ENCODE measurements at places on chromosomes 12 and 14.

DNA sequence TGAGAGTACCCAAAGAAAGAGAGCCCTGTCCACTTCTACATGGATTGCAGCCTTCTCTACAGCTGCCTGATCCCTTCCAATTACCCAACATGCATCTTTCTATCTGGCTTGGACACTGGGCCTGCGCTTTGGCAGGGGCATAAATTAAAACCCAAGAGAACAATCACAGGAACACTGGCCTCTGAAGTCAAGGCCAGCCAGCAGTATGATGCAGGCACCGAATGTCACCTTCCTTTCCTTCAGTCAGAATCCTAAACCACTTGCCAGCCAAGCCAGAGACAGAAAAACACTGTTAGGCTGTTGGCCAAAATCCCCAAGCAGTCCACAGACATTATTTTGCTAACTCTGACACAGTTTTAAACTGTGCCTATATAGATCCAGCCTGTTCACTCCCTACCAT, 113.7 kb downstream of the DUSP6 start:
- no peak for DNase-seq

GRCh38 chr14:50826681-50827080, 4.3 kb downstream of the NIN start:
- no peak for DNase-seq

DNA sequence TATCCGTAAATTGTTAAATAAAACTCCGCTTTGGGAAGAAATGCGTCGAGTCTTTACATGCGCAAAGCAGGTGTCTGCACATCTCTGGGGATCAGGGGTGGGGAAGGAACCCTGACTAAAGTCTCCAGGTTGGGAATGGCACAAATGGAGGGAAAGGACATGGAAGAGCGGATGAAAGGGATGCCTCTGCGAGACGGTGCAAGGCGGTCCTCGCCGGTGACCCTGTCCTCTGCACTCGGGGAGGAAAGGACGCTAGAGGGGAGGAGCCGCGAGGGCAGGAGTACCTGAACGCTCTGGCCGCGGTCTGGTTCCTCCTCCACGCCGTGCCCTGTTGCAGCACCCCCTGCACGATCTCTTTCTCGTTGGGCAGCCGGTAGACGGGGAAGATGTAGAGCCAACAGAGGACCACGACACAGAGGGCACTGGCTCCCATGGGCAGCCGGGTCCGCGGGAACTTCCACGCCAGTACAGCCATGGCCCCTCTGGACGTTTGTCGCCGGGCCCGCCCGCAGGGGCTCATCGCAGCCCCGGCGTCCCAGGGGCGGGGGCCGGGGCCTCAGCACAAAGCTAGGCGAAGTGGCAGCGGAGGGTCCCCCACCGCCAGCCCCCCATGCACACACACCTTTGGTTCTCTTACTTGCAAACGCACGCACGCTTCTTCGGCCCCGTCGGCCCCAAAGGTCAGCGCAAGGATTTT, 646 bp downstream of the ST8SIA1 start:
- no peak for DNase-seq

- DNase-seq: no peak
Measured at GRCh38 chr14:68736471-68736871, 56.4 kb downstream of the ZFP36L1 start.

DNA sequence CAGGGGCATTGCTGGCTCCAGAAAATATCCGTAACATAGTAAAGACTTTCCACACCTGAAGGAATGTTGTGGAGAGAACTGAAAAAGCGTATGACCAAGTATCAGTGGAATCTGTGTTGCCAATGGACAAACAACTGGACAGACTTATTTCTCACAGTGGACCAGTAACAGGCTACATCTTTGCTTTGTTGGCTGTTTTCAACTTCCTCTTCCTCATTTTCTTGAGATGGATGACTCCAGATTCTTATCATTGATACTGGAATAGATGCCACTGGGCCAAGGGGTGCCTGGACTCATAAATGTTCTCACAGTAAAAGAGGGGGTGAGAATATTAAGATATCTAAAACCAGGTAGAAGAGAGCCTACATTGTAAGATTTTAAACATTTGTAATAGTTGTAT, 6.4 kb downstream of the GAS2L3 start:
- no peak for DNase-seq

- no peak for DNase-seq
Measured at GRCh38 chr12:13962699-13963098, 18.7 kb downstream of the GRIN2B start.

DNA sequence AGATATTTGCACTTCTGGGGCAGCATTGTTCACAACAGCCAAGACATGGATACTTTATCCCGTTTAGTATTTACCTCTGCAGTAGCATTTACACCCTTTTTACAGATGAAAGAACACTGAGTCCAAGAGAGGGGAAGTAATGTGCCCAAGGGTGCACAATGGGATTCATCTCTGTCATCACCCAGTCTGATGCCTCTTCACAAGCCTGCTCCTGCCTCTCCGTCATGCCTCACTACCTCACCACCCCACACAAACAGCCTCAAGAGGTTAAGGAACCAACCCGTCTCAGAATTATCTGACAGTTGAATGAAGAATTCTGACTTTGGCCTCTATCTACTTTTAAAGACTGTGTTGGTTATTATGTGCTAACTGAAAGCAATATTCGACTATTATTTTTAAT, 368.4 kb downstream of the ATP23 start:
- no peak for DNase-seq

- no peak for DNase-seq
Measured at GRCh38 chr12:116537101-116537904, 21.9 kb upstream of the MAP1LC3B2 start.

- no peak for DNase-seq
Measured at GRCh38 chr14:95315156-95315555, 4.6 kb downstream of the CLMN start.

GRCh38 chr12:91139286-91139685, 28.0 kb upstream of the LUM start:
- DNase-seq: peak; percentile 43

- peak; percentile 39 for DNase-seq
Measured at GRCh38 chr14:102574281-102575159, 17.9 kb upstream of the RCOR1 start.

DNA sequence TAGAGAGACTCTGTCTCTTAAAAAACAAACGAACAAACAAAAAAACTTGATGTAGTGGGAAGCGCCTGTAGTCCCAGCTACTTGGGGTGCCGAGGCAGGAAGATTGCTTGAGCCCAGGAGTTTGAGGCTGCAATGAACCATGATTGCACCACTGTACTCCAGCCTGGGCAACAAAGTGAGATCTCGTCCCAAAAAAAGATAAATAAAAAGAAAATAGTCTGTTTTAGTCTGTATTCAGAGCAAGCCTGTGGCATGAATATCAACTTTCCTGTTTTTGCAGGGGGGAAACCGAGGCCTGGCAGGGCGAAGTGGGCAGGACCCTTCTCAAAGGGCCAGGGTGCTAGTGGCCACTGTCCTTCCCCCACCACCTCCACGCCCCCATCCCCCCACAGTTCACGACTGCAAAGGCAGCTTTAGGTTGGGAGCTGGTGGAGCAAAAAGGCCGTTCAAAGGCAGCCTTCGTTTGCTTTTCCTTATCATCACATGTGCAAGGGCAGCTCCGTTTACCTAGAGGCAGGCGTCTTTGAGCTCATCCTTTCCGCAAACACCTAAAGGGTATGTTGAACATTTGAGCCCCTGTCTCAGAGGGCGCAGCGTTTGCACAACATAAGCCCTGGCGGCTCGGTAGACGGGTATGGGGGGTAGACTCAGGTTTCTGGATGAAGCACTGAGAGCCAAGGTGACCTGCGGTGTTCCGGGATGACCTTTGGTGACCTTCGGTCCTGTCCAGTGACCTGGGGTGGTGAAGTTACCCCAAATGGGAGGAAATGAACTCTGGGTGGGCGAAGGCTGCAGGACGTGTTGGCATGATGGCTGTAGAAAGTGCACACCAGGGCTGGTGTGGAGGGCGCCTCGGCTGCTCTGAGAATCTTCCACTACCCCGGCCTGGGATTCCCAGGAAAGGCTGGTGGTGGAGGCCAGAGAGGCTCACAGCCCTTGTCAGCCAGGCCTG, 8.7 kb upstream of the MEG3 start:
- DNase-seq: no peak

DNA sequence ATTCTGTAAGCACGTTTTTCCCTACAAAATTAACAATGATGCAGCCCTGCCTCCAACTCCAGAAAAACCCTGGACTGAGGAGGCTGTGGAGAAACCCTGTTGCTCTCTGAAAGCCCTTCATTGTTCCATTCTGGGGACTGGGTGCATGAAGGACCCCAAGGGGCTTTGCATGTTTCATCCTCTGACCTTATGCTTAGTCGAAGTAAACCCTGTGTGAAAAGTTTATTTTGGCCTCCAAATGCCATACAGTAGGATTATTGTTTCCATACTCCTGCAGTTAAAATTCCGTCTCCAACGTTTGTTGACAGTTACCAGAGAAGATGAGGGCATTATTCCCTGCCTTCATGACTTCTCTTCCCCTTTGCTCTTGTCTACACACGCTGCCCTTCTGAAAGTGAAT, 46.0 kb downstream of the CKB start:
- no peak for DNase-seq

GRCh38 chr12:100254876-100255275, 12.0 kb downstream of the DEPDC4 start:
- DNase-seq: no peak

GRCh38 chr12:4392223-4392742, 12.8 kb upstream of the FGF23 start:
- no peak for DNase-seq

DNA sequence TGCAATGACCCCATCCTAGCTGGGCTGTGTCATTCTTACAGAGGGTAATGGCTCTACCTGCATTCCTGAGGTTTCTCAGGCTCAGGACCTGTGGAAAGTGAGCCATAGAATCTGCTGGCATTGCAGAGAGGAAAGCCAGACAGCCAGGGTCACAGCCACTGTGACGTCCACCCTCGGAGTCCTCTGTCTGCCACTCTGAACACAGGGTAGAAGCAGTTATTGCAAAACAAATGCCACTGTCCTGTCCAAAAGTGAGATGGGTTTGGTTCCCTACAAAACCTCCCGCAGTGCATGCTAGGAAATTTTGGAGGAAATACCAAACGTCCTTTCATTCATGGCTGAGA, 37.8 kb downstream of the TNFAIP2 start:
- no peak for DNase-seq

GRCh38 chr14:59576332-59577294, at the start of gene CCDC175:
CCDC175 (minus strand) TSS chr14:59576812; CDS start chr14:59576775, 37 bp downstream.
- DNase-seq: peak; percentile 68

DNA sequence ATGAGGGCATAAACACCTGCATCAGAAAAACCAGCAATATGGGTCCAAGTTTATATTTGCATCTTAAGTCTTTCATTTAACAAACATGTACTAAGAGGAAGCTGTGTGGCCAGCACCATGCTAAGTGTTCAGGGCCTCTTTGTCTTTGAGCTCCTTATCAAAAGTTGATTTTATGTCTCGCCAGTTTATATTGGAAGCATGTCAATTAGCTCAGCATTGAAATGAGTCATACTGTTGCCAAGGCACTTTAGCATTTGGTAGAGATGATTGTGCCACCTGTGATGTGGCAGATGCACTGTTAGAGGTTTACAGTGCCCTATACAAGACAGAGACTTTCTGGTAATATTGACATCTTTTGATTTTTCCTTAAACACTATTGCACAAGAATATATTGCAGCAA, 68.5 kb downstream of the BHLHE41 start:
- no peak for DNase-seq

DNA sequence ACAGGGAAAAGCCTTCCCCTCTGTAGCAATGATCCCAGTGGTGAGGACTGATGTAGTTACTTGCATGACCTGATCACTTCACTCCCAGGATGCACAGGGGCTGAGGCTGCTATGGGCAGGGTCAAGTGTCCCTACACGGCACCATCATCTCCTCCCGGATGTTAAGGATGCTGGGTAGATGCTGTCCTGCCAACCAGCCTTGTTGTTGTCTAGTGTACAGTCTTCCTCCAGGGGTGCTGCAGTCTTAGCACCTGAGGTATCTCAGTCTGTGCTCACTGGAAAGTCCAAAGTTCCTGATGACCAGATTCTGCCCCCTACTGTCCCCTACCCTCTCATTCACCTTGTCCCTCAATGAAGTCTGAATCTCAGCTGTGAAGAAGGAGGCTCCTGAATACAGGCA, 20.1 kb downstream of the CPM start:
- DNase-seq: no peak

DNA sequence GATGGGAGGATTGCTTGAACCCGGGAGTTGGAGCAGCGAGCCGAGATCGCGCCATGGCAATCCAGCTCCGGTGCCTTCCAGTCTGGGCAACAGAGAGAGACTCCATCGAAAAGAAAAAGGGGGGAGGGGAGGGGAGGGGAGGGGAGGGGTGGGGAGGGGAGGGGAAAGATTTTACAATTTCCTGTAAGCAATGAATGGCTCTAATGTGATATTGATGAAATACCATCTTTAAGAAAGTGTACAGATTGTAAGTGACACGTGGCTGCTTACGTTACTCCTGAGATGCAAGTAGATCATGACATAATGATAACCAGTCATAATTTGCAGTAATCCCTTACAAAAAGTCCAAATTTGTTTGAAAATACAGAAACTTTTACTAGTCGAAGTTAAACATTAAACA, 1.4 kb downstream of the SLC25A21 start:
- no peak for DNase-seq
